Stimulated activated CD8-positive, alpha-beta memory T cell treated with anti-CD3 and anti-CD28 coated beads, Interleukin-2, amount 100 ng/mL, for 48 hours (primary cell): ENCODE measurements at places on chromosomes 3 and 15.

DNA sequence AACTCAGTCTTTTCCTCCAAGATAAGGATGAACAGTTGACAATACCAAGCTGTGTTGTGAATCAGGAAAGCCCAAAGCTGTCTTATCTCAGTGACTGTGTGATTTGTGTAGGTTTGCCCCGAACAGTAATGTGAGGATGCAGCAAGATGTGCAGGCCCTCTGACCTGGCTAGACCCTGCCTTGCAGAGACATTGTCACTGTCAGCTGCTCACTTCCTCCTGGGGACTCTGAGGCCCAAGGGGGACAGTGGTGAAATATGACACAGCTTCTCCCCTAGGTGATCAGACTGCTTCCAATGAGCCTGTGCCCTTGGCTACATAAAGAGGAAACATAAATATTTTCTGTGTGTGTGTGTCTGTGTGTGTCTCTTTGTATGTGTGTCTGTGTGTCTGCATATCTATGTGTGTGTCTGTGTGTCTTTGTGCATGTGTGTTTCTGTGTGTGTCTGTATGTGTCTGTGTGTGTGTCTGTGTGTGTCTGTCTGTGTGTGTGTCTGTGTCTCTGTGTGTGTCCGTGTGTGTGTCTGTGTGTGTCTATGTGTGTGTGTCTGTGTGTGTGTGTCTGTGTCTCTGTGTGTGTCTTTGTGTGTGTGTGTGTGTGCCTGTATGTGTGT, 21.7 kb downstream of the LRRK1 start:
- no peak for DNase-seq

DNA sequence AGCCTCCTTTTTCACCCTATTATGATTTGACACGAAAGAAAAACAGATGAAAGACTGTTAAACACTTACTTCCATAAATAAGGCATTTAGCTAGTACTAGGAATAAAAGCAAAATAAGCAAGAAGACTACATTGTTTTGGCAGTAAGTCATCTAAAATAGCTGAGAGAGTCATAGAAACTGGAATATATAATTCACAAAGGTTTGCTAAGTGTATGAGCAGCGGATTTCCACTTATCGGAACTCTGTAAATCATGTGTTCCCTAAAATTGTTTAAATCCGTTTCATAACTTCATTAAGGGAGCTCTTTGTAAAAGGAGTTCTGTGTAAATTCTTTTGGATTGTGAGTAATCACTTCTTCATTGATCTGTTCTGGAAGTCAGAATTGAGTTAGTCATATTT, 202.5 kb upstream of the CBLB start:
- no peak for DNase-seq

GRCh38 chr15:51093839-51094605, 684 bp downstream of the TNFAIP8L3 start:
- DNase-seq, result no peak

DNA sequence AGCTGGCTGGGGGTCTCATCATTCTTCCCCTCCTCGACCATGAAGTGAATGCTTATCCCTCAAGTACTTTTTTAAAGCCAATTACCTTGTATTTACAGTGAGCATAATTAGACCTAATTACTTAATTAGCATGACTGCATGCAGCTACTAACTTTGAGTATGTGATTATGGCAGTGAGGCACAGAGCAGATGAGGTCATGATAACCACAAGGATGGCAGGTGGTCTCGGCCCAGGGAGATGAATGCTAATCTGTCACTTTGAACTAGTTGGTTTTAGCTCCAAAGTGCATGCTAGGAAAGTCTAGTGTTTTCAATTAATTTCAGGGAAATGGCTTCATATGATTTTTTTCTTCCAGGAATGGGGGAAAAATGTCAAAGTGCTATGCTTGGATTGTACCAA, 233.8 kb downstream of the NTRK3 start:
- no peak for DNase-seq

- no peak for DNase-seq
Measured at GRCh38 chr3:168044049-168044448, 51.7 kb downstream of the GOLIM4 start.

DNA sequence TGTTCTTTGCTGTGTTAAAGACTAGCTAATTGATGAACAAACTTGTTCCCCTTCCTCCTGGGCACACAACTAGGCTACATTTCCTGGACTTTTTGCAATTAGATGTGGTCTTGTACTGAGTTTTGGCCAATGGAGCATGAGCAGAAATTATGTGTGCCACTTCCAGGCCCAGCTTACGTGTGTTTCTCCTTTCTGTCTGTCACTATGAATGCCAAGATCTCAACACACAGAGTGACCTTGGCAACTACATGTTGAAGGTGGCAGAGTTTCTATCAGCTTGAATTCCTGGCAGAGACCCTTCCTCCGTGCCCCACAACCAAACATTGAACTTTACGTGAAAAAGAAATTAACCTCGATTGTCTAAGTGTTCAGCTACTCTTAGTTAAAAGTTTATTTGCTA, 81.7 kb upstream of the PIAS1 start:
- no peak for DNase-seq
